ENCODE measurements at places on chromosomes 5 and 9.

DNA sequence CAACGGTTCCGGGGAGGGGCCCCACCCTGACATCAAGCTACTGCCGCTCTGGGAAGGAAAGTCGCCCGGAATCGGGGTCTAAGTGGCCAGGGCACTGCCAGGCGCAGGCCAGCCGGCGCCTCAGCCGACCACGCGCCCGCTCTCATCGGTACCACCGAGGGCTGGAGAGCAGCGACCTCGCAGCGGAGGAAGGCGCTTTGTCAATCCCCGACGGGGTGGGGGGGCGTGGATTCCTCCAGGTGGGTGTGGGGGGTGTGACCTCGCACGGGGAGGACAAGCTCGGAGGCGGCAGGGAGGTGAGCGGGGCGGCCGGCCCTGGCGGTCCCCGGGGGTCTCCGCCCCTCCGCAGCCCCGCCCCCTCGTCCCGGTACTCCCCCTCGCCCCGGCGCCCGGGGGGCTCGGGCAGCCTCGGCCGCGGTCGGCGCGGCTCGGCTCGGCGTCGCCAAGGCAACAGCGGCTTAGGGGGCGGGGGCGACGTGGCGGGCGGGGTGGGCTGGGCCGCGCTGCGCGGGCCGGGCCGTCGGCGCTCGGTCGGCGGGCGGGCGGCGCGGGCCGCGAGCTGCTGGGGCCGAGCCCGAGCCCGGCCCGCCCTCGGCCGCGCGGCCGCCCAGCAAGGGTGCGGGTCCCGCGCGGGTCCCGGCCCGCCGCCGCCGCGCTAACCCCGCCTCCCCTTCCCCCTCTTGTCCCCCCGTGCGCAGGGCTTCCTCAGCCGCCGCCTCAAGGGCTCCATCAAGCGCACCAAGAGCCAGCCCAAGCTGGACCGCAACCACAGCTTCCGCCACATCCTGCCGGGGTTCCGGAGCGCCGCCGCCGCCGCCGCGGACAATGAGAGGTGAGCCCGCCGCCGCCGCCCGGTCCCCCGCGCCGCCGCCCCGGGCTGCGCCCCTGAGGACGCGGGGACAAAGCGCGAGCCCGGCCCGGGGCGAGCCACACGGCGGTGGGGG lies 47.5 kb downstream of the DAB2IP start:
- peak; percentile 27 for DNase-seq

GRCh38 chr5:156147261-156147943 lies 179.6 kb upstream of the SGCD start:
- no peak for DNase-seq

DNA sequence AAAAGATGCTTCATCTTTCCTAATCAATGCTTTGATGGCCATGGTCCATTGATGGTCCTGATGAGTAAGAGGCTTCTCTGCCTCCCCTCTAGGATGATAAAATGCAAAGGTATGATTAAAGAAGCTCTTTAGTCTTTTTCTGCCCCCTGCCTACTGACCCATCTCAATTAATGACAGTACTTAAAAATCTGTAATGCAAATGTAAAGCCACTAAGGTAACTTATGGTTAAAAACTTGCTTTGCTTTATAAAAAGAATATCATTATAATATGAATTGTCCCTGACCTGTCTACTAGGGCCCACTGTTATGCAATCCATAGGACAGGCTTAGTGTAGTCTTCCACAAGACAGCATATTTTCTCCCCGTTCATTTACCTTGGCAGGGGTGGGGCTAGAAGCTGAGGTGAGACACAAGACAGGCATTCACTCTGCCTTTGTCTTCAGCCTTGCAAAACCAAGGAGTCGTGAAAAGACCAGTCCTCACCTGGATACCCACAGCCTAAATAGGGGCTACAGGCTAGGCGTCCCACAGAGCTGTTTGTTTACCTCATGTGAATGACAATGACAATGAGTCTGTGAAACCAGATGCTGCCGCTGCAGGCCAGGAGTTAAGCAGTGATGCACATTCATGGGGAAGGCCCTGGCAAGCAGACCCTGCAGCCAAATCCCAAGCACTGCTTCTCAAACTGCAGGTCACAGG lies 60.4 kb downstream of the BNC2 start:
- peak; percentile 67 for DNase-seq

- no peak for DNase-seq
These were observed 18.3 kb downstream of the CSF1R start for GRCh38 chr5:150068071-150068470.

GRCh38 chr9:113543296-113543981 lies 79.9 kb downstream of the RGS3 start:
- DNase-seq: no peak

DNA sequence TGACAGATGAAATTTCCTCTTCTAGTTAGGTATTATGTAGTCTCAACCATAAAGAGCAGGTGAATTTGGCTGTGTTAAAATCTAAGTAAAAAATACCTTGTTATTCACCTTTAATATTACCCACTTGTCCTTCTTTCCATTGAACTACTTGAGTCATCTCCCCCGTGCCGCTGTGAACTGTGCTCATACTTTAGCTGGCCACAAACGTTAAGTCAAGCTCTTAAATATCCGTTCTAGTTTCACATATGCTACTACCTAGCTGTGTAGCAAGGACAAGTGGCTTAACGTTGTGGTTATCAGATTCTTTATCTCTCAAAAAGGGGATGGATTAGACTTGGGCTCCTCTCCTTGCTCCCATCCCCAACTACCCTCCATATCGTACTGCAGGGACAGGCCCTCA lies 110.4 kb downstream of the EFNA5 start:
- no peak for DNase-seq

DNA sequence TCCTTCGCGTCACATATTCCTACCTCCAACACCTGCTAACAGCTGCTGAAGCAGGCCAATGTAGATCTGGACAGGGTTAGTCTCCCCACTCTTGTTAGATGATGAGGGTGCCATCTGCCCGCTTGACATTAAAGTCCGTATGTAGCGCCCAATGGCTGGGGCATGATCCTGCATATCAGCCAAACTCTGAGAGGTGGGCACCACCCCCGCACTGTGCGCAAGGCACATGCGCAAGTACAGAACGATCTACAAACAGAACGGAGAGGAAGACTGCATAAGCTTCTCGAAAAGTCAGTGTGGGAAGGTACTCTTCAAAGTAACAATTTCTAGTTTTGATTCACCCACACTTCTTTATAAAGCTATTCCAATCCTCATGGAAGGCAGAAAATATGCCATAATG lies 69.8 kb downstream of the ECPAS start:
- DNase-seq: no peak

- no peak for DNase-seq
These were observed 151.9 kb downstream of the NTRK2 start for GRCh38 chr9:84821431-84821830.

- DNase-seq: no peak
These were observed 143.9 kb downstream of the CACNA1B start for GRCh38 chr9:138021251-138022056.

DNA sequence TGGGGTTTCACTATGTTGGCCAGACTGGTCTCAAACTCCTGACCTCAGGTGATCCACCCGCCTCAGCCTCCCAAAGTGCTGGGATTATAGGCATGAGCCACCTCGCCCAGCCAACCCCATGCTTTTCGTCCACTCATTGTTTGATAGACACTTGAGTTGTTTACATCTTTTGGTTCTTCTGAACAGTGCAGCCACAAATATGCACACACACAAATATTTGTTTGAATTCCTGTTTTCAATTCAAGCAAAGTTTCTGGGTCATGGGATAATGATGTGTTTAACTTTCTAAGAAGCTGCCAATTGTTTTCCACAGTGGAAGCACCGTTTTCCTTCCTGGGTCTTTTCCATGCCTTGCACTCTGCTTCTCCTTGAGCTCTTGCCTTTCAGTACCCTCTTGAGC lies 6.8 kb upstream of the PAEP start:
- DNase-seq: no peak

DNA sequence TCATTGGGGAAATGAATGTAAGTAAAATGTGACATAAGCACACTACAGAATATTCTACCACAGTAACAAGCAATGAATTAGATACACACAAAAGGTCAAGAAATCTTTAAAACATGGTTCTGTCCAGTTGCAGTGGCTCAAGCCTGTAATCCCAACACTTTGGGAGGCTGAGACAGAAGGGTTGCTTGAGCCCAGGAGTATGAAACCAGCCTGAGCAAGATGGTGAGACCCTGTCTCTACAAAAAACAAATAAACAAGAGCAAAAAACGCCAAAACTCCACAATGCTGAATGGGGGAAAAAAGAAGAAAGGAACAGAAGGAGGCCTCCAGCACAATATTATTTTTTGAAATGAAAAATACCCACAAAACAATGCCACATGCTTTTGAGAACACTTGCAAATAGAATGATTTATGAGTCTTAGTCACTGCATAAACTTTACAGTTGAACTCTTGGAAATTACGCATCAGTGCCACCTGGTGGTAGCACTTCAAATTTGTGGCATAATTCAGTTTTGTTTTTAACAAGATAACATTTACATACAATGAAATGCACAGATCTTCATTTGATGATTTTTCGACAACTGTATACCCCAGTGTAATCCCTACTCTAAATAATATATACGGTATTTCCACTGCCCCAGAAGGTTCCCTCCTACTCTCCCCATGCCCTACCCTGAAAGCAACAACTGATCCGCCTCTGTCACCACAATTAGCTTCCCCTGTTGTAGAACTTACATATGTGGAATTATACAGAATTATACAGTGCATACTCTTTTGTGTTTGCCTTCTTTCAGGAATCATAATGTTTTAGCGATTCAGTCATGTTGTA lies 14.4 kb upstream of the SPINK4 start:
- DNase-seq: peak; percentile 69

DNA sequence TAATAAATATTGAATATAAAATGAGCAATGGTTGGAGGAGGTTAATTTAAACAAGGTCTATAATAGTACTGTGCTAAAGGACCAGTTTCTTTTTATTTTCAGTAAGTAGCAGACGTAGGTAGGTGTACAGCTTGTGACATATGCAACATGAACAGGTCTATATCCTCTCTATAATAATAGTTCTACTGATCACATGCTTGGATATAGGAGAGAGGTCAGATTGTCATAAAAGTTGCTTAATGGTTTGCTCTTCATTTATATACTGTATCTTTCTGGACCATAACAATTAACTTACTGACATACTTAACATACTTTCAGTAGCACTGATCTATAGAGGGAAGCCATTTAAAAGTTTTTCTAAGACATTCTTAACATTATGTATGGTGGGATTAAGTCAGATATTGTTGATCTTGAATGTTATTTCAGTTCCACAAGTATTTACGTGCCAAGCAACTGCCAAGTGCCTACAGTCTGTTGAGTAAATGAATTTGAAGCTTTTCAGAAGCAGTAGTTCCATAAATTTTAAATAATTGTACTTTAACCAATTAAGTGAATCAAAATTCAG lies 68.0 kb downstream of the DENND4C start:
- no peak for DNase-seq

DNA sequence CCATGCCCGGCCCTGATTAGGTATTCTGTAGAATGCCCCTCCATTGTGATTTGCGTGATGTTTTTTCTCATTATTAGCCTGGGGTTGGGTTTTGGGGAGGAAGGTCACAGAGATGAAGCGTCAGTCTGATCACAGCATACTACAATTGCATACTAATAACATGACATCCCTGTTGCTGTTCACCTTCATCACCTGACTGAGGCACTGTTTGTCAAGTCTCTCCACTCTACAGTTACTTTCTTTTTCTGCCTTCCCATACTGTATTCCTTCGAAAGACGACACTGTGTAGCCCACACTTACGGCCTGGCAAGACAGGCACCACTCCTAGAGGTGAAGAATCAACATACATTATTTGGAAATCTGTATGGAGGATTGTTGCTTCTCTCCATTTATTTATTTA lies 5.5 kb downstream of the ZNF354C start:
- DNase-seq: no peak

DNA sequence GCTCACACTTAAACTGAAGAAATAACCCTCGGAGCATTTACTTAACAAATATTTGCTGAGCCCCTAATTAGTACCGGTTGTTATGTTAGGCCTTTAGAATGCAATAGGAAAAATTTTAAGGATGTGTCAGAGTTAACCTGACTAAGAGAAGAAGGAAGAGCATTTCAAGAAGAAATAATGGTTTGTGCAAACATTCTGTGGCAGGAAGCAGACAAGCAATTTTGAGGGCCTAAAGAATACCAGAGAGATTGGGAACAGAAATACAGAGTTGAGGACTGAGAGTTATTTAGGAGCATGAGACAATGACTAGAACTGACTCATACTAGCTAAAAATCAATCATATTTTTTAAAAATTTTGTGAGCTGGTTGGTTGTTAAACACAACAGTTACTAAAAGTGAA lies 218.8 kb downstream of the PRR16 start:
- no peak for DNase-seq

- DNase-seq: no peak
These were observed 728.0 kb downstream of the CDH9 start for GRCh38 chr5:26310415-26310814.

DNA sequence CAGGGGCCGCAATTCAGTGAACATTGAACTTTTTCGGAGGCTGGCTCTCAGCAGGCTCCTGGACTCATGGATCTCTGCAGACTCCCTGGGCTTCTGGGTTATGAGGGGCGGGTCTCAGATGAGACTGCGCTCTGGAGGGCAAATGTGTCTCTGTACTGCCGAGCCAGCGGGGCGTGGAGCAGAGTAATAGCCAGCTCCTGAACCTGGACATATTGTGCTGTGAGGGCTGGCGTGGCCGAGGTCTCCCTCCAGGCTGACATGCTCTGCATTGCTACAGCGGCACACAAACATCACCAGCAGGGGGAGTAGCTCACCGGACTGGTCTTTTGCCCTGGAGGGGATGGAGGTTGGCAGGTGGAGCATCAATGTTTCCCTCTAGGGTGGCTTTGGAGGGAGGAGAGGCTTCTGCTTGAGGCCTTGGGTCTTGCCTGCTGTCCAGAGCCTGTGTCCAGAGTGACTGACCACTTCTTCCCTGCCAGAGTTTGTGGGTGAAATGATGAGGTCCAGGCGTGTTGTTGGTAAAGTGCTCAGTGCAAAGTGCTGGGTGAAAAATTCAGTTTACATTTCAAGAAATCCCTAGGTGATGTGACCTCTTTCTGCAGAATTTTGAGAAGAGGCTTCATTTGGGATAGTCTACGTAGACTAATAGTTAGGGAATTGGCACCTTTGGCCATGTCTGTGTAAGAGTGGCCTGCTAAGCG lies 10.9 kb upstream of the GADD45G start:
- DNase-seq: peak; percentile 23

DNA sequence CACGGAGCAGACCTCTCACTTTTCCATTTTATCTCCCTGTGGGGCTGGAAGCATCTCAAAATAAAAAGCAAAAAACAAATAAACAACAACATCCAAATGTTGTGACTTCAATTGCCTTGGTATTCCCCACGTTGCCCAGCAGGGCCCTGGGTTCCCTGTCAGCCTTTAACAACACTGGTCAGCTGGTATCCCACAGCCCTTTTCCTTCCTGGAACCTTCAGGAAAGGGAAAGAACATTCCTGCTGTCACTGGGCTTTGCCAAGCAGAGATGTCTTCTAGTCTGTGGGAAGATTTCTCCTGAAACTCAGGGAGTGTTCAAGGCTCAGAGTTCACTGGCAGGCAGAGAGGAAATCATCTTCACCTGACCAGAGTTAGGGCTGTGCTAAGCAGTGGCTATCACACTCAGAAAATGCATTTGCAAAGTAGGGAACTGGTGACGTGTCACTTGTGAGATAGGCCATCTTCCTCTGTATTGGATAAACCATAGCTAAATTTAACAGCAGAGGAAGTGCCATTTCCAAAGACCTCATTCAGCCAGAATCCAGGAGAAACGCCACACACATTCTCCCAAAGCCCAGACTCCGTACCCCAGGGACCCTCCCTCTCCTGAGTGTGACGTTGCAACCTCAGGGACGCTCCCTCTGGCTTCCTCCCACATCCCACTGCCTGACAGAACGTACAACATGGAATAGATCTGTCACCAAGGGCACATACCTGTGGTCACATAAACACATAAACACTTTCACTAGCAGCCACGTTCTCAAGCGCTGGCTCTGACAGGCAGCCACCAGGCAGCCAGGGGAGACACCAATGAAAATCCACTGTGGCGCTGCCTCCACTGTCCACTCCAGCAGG lies 274.0 kb upstream of the DAPK1 start:
- no peak for DNase-seq

Measured in NCI-H2081 (cell line).